ENCODE measurements at places on chromosomes 6 and 20.

DNA sequence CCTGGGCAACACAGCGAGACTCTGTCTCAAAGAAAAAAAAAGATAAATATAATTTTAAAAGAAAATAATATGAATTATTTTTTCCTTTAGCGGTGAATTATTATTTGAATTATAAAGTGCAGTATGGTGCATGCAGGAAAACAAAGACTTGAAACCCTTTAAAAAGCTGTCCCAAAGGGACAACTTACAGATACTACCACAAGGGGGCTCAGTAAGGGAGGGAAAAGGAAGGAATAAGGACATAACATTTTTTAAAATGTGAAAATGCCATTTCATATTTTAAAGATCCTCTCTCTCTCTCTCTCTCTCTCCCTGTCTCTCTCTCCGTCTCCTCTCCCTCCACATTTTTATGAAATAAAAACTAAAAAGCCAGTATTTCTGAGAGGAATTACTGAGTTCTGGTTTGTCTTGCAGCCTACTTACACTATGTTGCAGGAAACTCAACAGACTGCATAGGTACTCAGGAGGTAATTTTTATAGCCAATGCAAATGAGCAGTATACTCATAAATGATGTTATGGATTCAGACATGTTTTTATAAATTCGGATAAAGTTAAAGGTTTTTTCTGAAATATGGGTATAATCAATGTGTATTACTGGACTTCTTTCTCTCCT is 455.0 kb upstream of the GJE1 start:
- no peaks in the 10 kb centered on the region for H3K27me3 ChIP-seq
- H3K4me1 ChIP-seq = no peaks in the 10 kb centered on the region
- no peak overlapping the region for H3K4me3 ChIP-seq
- no peak for DNase-seq
- H3K36me3 ChIP-seq = no peaks in the 10 kb centered on the region

DNA sequence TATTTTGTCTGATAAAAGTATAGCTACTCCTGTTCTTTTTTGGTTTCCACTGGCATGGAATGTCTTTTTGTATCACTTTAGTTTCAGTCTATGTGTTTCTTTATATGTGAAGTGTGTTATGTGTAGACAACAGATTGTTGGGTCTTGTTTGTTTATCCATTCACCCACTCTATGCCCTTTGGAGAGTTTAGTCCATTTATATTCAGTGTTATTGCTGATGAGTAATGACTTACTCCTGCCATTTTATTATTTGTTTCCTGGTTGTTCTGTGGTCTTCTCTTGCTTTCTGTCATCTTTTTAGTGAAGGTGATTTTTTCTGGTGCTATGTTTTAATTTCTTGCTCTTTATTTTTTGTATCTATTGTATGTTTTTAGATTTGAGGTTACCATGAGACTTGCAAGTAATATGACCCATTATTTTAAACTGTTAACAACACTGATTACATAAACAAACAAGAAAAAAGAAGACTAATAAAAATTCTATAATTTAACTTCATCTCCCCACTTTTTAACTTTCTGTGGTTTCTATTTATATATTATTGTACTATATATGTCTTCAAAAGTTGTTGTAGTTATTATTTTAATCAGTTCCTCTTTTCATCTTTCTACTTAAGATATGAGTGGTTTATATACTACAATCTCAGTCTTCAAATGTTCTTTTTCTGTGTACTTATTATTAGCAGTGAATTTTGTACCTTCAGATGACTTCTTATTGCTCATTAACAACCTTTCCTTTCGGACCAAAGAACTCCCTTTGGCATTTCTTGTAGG is 323.4 kb downstream of the BTBD9 start:
- H3K27ac ChIP-seq = no peak overlapping the region
- H3K27me3 ChIP-seq = no peaks in the 10 kb centered on the region
- no peak overlapping the region for H3K4me3 ChIP-seq
- no peak for DNase-seq

DNA sequence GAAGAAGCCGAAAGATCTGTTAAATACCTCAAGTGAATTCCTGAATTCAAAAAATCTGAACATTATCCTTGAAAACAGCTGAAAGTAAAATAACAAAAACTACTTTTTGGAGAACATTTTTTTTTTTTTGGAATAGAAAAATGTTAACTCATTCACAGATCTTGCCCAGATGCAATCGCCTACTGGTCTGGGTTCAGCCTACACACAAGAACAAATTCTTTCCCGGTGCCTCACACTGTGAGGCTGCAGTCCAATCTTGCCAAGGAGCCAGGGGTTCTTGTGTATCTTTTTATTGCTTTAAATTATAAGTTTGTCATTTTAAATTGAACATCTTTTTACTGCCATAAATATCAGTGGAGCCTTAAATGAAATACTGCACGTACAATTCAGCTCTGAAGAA is 41.2 kb upstream of the TMEM200A start:
- no peaks in the 10 kb centered on the region for H3K4me1 ChIP-seq
- no peak for DNase-seq
- no peak overlapping the region for H3K4me3 ChIP-seq
- no peak overlapping the region for H3K27ac ChIP-seq
- no peaks in the 10 kb centered on the region for H3K36me3 ChIP-seq

DNA sequence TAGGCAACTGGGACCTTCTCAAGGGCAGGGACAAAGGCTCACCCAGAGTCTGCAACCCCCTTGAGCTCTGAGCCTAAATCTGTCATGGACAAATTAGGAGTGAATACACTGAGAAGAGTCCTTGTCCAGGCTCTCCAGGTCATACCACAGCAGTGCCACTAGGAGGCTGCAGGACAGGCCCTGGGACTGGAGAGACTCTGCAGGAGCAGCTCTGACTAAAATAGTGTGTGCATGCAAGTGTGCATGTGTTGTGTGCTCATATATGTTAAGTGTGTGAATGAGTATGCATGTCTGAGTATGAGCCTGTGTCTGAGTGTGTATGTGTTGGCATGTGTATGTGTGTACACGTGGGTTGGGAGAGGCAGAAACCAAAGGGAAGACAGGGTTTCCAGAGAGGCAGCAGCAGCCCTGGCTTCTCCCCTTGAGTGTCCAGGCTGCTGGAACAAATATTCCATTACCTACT is 27.1 kb downstream of the MRPL14 start:
- H3K27me3 ChIP-seq = no peaks in the 10 kb centered on the region
- no peak overlapping the region for H3K4me3 ChIP-seq
- H3K36me3 ChIP-seq = no peaks in the 10 kb centered on the region
- H3K27ac ChIP-seq = no peak overlapping the region

GRCh38 chr6:121848523-121849255 is 413.2 kb downstream of the GJA1 start:
- no peaks in the 10 kb centered on the region for H3K27me3 ChIP-seq
- no peak for DNase-seq
- H3K4me1 ChIP-seq = no peaks in the 10 kb centered on the region

- H3K27ac ChIP-seq = peak overlapping the region; percentile 5
- no peak for DNase-seq
- H3K36me3 ChIP-seq = no peaks in the 10 kb centered on the region
- no peaks in the 10 kb centered on the region for H3K4me1 ChIP-seq
Observed at GRCh38 chr6:43900560-43900915, 130.5 kb downstream of the VEGFA start.

GRCh38 chr6:137092018-137092417 is 47.3 kb upstream of the IL20RA start:
- no peak overlapping the region for H3K27ac ChIP-seq
- no peak overlapping the region for H3K4me3 ChIP-seq
- no peaks in the 10 kb centered on the region for H3K4me1 ChIP-seq
- DNase-seq = no peak
- H3K36me3 ChIP-seq = no peaks in the 10 kb centered on the region

DNA sequence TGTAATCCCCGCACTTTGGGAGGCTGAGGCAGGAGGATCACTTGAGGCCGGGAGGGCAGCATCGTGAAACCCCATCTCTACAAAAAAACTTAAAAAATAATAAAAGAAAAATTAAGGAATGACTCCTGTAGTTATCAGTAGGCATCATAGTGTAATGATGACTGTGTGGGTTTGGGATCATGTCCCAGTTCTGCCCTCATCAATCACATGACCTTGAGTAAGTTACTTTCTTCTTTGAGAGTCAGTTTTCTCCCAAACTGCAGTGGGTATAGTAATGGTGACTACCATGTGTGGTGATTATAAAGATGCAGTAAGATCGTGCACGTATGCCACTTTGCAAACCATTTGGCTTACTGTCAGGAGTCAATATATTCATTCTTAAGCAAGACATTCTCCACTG is 89.2 kb downstream of the TXNDC5 start:
- H3K27ac ChIP-seq = no peak overlapping the region
- no peak overlapping the region for H3K4me3 ChIP-seq
- H3K27me3 ChIP-seq = no peaks in the 10 kb centered on the region
- no peaks in the 10 kb centered on the region for H3K4me1 ChIP-seq

DNA sequence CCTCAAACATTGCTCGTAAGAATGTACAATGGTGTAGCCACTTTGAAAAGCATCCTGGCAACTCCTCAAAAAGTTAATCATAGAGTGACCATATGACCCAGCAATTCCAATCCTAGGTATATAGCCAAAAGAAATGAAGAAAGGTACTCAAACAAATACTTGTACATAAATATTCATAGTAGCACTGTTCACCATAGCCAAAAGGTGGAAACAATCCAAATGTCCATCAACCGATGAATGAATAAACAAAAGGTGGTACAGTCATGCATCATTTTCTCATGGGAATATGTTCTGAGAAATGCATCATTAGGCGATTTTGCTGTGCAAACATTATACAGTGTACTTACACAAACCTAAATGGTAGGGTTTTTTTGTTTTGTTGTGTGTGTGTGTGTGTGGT is 74.4 kb upstream of the TBC1D7 start:
- no peaks in the 10 kb centered on the region for H3K27me3 ChIP-seq
- no peaks in the 10 kb centered on the region for H3K4me1 ChIP-seq
- no peak for DNase-seq
- no peak overlapping the region for H3K4me3 ChIP-seq

GRCh38 chr20:62063981-62064769 is 1.5 kb downstream of the TAF4 start:
- H3K27me3 ChIP-seq = no peaks in the 10 kb centered on the region
- H3K27ac ChIP-seq = no peak overlapping the region
- no peak for DNase-seq
- H3K4me3 ChIP-seq = peak overlapping the region; percentile 44
- peaks cover 17% of the 10 kb centered on the region for H3K4me1 ChIP-seq

- H3K27me3 ChIP-seq = no peaks in the 10 kb centered on the region
- no peak overlapping the region for H3K27ac ChIP-seq
- H3K4me3 ChIP-seq = no peak overlapping the region
- no peak for DNase-seq
- H3K4me1 ChIP-seq = no peaks in the 10 kb centered on the region
Observed at GRCh38 chr6:162525181-162525580, 202.4 kb downstream of the PRKN start.

- no peak overlapping the region for H3K27ac ChIP-seq
- H3K4me3 ChIP-seq = no peak overlapping the region
- no peaks in the 10 kb centered on the region for H3K4me1 ChIP-seq
- no peaks in the 10 kb centered on the region for H3K27me3 ChIP-seq
- DNase-seq = no peak
Observed at GRCh38 chr6:88763160-88763559, 200.3 kb downstream of the RNGTT start.

DNA sequence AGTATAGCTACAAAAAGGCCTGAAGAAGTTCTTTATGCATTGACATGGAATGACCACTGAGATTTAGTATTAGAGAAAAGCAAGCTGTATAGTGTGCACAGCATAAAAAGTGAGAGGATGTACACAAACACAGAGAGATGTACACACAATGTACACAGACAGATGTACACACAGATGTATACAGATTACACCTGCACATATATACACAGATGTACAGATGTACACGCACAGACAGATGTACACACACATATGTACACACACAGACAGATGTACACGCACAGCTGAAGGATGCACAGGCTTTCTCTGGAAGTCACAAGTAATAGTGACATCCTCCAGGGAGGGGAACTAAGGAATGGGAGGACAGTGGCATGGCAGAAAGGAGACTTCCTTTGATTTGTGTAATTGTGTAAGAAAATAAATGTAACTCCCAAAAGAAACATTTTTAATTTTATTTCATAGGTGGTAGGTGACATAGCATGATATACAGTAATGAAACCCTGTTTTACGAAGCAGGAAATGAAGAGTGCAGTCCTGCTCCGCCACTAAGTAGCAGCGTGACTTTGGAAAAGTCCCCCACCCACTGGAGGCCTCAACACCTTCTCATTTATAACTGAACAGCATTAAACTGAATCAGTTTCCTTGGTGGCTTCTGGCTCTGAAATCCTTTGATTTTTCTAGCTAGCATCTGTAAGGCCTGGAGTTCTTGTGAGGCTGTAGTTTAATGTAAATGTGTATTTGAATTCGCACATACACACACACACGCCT is 14.1 kb downstream of the NFATC2 start:
- DNase-seq = no peak
- no peaks in the 10 kb centered on the region for H3K36me3 ChIP-seq
- H3K27ac ChIP-seq = no peak overlapping the region
- H3K27me3 ChIP-seq = no peaks in the 10 kb centered on the region
- H3K4me1 ChIP-seq = peaks cover 2% of the 10 kb centered on the region
- no peak overlapping the region for H3K4me3 ChIP-seq

DNA sequence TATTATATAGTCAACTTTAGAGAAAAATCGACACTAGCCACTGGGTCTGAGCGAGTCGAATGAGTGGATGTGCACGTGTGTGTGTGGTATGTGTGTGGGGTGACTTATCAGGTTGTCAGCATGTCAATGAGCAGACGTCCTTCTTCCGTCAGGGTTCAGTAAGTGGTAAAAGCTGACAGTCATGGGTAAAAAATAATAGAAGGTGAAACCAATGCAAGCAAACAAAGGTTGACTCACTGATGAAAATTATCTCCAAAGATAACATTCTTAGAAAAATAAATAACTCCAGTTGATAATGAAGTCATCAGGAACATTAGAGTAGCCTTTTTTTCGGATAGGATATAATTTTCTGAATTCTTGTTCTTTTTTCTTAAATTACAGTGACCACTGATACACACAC is 243.8 kb upstream of the FOXQ1 start:
- no peaks in the 10 kb centered on the region for H3K27me3 ChIP-seq
- DNase-seq = no peak
- H3K4me1 ChIP-seq = no peaks in the 10 kb centered on the region

GRCh38 chr6:137150072-137150471 is 23.4 kb downstream of the IL22RA2 start:
- no peak for DNase-seq
- H3K36me3 ChIP-seq = no peaks in the 10 kb centered on the region
- no peak overlapping the region for H3K27ac ChIP-seq
- H3K4me3 ChIP-seq = no peak overlapping the region
- H3K27me3 ChIP-seq = no peaks in the 10 kb centered on the region

DNA sequence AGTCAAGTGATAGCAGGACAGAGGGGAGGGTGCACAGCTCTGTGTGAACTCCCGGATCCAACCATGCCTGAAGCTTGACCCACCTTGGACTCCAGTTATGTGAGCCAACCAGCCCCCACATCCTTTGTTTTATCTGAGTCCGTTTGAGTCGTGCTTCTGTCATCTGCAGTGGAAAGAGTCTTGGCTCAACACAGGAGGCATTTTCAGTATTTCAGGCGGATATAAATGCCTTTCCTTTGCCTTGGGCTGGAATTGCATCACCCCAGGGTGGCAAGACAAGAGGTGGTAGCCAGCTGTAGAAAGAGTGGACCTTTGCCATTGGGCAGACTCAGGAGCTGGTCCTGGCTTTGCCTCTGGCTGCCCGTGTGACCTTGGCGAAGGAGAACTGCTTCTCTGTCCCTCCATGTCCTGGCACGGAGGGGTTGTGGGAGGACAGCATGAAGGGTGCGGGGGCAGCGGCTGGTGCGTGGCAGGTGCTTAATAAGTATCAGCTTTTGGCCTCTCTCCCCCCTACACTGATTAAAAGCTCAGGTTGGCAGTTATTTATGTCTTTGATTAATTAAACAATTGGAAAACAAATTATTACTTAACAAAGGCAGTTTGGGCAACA is 42.6 kb upstream of the APCDD1L start:
- H3K27ac ChIP-seq = no peak overlapping the region
- no peak overlapping the region for H3K4me3 ChIP-seq
- no peak for DNase-seq
- no peaks in the 10 kb centered on the region for H3K27me3 ChIP-seq
- H3K4me1 ChIP-seq = no peaks in the 10 kb centered on the region

Measured in prostate gland (tissue), 2 donors.